ENCODE measurements at places on chromosomes 2 and 18. TPM values are rescaled to one million over a fixed set of nuclear protein-coding genes. Genes with fewer than 3 reads are reported as not detected.

Gene IHH
- 0.06 TPM for total RNA-seq

GRCh38 chr2:130831356-130831755 lies 5.4 kb upstream of the ARHGEF4 start:
- no peak for DNase-seq
- no peaks in the 10 kb centered on the region for H3K27me3 ChIP-seq
- peaks cover 50% of the 10 kb centered on the region for H3K4me1 ChIP-seq
- H3K4me3 ChIP-seq, result no peak overlapping the region
- no peaks in the 10 kb centered on the region for H3K36me3 ChIP-seq
- no peak overlapping the region for H3K27ac ChIP-seq

Gene VIL1
- not detected for total RNA-seq

DNA sequence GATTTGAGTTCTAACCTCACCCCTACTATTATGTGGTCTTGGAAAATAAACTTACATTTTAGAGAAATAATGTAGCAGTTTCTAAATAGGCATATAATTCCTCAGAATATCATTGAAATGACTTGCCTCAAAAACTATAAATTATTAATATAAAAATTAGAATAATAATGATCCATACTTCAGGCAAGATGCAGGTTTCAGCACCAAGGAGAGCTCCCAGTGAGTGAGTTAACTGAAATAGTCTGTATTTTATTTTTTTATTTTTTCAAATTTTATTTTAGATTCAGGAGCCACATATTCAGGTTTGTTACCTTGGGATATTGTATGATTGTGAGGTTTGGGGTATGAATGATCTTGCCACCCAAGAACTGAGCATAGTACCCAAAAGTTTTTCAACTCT lies 472.2 kb upstream of the DCC start:
- H3K27ac ChIP-seq, result no peak overlapping the region
- no peaks in the 10 kb centered on the region for H3K36me3 ChIP-seq
- H3K4me1 ChIP-seq, result no peaks in the 10 kb centered on the region

DNA sequence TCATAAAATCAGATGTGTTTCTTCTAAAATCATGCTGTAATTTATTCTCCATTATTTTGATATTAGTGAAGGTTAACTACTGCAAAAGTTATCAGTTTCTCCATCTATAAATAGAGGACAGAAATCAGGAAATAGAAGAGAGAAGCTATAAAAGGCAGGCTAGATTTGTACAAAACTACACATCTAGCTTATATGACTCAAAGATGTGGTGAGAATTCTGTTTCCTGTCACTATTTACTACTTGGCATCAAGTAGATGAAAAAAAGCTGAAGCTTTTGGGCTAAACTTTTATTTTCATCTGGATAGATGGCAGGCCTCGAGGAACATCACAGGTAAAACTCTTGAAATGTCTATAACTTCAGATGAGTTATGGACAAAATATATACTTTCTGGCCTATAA lies 49.8 kb upstream of the NAB1 start:
- H3K4me3 ChIP-seq, result no peak overlapping the region
- H3K27ac ChIP-seq, result no peak overlapping the region
- no peaks in the 10 kb centered on the region for H3K4me1 ChIP-seq
- no peaks in the 10 kb centered on the region for H3K27me3 ChIP-seq

DNA sequence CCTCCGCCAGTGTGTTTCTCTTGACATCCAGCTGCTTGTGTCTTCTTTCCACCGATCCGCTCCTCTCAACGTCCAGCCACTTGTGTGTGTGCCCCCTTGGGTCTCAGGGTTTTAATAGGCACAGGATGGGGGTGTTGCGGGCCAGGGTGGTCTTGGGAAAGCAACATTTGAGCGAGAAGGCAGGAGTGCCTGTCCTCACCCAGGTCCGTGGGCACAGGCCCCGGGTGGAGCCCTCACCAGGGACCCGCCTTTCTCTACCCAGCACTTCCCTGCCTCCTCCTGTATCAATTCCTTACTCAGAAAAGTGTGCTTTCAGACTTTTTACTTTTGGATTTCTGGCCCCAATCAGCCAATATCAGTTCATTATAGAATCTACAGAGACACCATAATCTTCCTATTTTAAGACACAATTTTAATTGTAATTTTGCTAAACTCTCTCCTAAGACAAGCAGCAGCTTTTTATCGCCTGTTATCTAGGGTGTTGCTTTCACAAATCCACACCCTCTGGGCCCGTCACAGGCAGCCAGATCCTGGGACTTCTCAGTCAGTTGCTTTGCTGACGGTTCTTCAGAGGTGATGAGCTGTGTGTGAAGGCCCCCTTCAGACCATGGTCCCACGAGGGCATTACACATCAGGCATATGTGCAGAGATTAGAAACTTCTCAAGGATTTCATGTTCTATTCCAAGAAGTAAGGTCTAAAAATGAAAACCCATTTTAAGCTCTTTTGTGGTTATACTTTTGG lies 96.0 kb upstream of the FHL2 start:
- H3K4me3 ChIP-seq, result no peak overlapping the region
- no peaks in the 10 kb centered on the region for H3K27me3 ChIP-seq
- no peaks in the 10 kb centered on the region for H3K36me3 ChIP-seq
- no peak overlapping the region for H3K27ac ChIP-seq

DNA sequence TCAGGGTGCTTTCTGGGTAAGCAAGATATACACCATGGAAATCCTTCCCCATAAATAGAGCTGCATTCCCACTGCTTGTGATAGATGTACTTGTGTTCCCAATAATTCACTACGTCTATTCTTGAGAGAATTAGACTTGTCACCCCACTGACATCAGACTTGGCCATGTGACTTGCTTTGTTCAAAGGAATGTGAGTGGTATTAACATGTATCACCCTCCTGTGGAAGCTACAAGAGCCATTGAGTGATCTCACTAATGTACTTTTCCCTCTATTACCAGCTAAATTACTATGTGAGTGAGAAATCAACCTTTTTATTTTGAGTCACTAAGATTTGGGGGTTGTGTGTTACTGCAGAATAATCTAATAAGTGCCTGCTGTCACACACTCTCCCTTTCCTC lies 176.0 kb downstream of the CCDC178 start:
- DNase-seq, result no peak
- no peaks in the 10 kb centered on the region for H3K4me1 ChIP-seq
- no peak overlapping the region for H3K4me3 ChIP-seq
- no peaks in the 10 kb centered on the region for H3K27me3 ChIP-seq

GRCh38 chr2:232276733-232277313 lies 101.7 kb upstream of the ALPP start:
- no peak overlapping the region for H3K27ac ChIP-seq
- peaks cover 27% of the 10 kb centered on the region for H3K4me1 ChIP-seq
- no peaks in the 10 kb centered on the region for H3K27me3 ChIP-seq
- H3K4me3 ChIP-seq, result no peak overlapping the region
- no peak for DNase-seq

Gene ZC3H8
- total RNA-seq, result 14.2 TPM

DNA sequence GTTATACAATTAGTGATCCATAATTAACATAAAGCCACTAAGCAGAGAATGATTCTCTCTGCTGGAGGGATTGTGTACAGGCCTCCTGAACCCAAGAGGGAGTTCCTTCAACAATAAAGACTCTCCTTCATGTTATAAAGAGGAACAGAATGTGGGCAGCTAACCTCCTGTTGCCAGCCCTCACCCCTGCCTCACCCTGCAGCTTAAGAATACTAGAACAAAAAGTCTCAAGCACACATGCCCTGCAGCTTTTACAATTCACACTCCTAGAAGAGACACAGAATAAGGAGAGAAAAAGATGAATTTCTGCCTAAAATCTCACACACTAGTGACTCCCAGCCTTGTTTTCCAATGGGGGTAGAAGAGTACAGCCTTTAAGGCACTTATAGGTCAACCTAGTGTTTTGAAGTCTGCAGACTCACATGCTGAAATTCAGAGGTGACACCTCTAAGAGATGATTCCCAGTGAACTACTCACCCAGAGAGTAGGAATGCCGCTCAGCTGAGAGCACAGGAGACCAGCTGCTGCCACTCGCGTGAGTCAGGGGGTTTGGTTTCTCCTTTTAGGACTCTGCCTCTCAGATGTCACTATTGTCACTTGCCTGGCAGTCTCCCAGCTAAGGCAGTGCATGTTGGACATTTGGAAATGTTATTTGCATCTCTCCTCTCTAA lies 32.5 kb upstream of the IL1RL1 start:
- H3K4me3 ChIP-seq, result no peak overlapping the region
- H3K36me3 ChIP-seq, result no peaks in the 10 kb centered on the region
- no peaks in the 10 kb centered on the region for H3K27me3 ChIP-seq
- DNase-seq, result peak; percentile 25
- peak overlapping the region; percentile 32 for H3K27ac ChIP-seq
- H3K4me1 ChIP-seq, result peaks cover 23% of the 10 kb centered on the region

DNA sequence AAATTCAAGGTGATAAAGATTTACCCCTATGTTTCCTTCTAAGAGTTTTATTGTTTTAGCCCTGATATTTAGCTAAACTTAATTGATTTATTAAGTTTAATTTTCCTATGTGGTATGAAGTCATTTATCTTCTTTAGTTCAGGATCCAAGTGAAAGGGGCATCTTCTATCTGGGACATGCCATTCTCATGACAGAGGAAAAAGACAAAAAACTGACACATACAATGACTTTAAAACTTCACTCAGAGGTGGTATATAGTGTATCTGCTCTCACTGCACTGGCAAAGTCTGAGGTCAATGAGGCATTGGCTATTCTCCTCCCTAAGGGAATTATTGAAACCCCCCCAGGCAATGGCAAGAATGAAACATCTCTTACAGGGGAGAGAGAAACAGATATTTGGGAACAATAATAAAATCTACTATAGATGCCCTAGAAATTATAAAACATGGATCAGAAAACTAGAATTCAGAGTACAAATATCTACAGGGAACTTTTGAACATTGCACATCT lies 237.4 kb downstream of the MYCN start:
- no peak overlapping the region for H3K4me3 ChIP-seq
- H3K36me3 ChIP-seq, result no peaks in the 10 kb centered on the region
- DNase-seq, result no peak
- H3K27ac ChIP-seq, result no peak overlapping the region

DNA sequence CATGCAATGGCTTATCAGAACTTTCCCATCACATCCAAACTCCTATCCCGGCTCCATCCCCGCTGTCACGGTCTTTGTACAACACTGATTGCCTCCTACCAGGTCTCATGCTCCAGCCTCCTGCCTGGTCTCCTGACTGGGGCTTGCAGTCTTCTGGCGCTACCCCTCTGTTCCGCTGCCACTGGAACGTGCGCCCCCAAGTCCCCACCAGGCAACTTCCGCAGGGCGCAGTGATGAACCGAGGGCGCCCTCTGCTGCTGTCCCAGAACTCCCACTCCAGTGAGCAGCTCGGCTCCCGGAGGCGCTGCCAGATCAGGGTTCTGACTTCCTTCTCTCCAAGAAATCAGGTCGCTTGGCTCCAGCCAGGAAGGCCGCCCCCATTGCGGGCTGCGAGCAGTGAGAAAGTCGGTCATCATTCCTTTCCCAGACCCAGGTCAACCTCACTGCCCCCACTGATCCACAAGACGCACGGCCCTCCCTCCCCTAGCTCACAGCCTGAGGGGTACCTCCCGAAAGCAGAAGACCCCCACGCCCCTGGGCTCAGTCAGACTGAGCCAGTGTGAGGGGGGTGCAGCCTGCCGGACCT lies 43.9 kb upstream of the RAB11FIP5 start:
- H3K36me3 ChIP-seq, result no peaks in the 10 kb centered on the region
- peak overlapping the region; percentile 22 for H3K4me3 ChIP-seq

GRCh38 chr2:33029926-33030325 lies 83.2 kb downstream of the LTBP1 start:
- H3K36me3 ChIP-seq, result no peaks in the 10 kb centered on the region
- H3K4me1 ChIP-seq, result peaks cover 30% of the 10 kb centered on the region
- H3K4me3 ChIP-seq, result no peak overlapping the region
- H3K27ac ChIP-seq, result peak overlapping the region; percentile 76

- no peak for DNase-seq
- H3K4me1 ChIP-seq, result no peaks in the 10 kb centered on the region
- no peak overlapping the region for H3K27ac ChIP-seq
- H3K27me3 ChIP-seq, result no peaks in the 10 kb centered on the region
- no peak overlapping the region for H3K4me3 ChIP-seq
These were observed 10.5 kb upstream of the MTCL1 start for GRCh38 chr18:8694891-8695290.

DNA sequence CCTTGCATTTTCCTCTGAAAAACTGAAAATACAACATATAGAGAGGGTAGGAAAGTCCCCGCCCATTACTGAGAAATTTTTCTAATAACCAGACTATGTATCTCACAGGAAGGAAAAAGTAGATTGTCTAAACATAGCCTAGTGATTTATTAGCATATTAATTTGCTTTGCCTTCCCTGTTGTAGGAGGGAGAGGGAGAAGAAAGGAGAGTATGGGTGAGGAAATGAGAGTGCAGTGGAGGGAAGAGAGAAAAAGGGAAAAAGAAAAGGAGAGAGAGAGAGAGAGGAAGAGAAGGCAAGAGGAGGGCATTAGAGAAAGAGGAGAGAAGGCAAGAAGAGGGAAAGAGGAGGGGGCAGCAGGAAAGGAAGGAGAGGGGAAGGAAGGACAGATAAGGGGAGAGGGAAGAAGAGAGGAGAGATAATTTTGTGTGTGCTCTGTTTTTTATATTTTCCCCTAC lies 3.6 kb upstream of the KYNU start:
- DNase-seq, result no peak
- H3K4me3 ChIP-seq, result no peak overlapping the region
- no peaks in the 10 kb centered on the region for H3K27me3 ChIP-seq
- H3K4me1 ChIP-seq, result no peaks in the 10 kb centered on the region
- H3K36me3 ChIP-seq, result no peaks in the 10 kb centered on the region

DNA sequence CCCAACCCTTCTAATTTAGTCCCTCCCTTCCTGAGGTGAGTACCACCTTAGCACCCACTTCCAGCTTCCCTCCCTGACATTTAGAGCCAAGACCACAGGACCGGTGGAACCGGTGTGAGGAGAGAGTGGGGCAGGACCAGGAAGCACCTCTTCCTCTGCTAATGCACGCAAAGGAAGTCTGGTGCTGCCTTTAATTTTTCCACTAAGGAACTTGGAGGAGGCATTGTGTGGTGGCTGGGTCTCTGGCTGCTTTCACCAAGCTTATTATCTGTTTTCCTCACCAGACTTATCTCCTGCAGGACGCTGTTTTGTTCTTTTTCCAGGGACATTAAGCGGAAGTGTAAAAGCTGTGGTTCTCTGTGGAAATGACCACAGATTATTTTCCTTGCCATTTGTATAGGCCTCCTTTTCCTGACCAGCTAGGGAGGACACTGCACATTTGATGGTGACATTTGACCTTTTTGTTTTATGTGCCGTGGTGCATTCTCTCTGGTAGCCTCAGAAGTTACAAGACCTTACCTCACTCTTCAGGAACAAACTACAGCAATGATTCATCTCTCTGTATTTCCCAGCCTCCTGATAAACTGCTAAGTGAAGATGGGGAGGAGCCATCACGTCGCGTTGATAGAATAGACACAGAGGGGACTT lies 39.8 kb upstream of the SPTBN1 start:
- no peak overlapping the region for H3K4me3 ChIP-seq
- H3K4me1 ChIP-seq, result no peaks in the 10 kb centered on the region
- H3K27ac ChIP-seq, result no peak overlapping the region
- DNase-seq, result no peak
- no peaks in the 10 kb centered on the region for H3K27me3 ChIP-seq
- H3K36me3 ChIP-seq, result no peaks in the 10 kb centered on the region

DNA sequence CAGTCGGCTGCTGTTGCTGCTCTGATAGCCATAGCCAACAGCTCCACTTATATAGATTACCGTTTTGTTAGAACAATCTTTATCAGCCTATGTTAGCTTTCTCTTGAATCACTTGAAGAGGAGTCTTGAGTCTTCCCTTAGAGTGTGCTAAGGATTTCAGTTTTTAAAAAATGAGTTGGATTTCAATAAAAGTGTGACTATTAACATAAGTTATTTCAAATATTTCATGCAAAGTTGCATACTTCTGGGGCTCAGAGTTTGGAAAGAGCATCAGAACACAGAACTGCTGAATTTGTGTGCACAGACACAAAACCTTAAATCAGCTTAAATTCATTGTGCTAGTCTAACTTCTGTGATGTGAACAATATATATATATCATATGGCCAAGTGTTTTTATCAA lies 174.7 kb downstream of the MTX2 start:
- H3K4me3 ChIP-seq, result no peak overlapping the region
- no peaks in the 10 kb centered on the region for H3K36me3 ChIP-seq
- no peaks in the 10 kb centered on the region for H3K27me3 ChIP-seq
- H3K27ac ChIP-seq, result no peak overlapping the region

Gene ARHGEF4
- 44.8 TPM for total RNA-seq
